Activated T-helper 1 cell treated with anti-CD3 and anti-CD28 coated beads, Interleukin-12 subunit alpha, Interleukin-12 subunit beta, Interleukin-2, Interleukin-4 antibody, amounts not matched to agents 30 ng/mL and 10 ng/mL and 1 ng/mL, durations not matched to agents 14 hours and 24 hours and 36 hours (primary cell): ENCODE measurements at places on chromosomes 6 and 20. TPM values are rescaled to one million over a fixed set of nuclear protein-coding genes. Genes with fewer than 3 reads are reported as not detected.

Gene SLCO4A1
- total RNA-seq, result 47.6 and 49.8 TPM in 2 replicates

DNA sequence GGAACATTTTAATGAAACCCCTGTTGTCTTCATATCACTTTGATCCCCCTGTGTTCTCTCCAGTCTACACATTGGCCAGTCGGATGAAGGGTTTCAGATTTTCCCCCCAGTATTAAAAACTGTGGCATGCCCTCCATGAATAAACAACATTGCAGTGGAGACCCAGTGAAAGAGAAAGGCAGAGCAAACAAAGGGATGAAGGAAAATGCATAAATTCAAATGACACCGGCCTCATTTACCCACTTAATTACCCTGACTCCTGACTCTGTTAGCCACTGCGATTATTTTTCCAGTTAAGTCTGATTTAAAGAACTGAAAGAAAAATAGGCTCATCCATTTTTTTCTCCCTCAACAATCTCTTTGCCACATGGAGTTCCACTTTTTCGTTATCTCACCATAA, 569.2 kb downstream of the TFAP2B start:
- no peak for DNase-seq
- H3K4me1 ChIP-seq, result no peaks in the 10 kb centered on the region
- H3K27me3 ChIP-seq, result no peaks in the 10 kb centered on the region

- peaks cover 59% of the 10 kb centered on the region for H3K4me1 ChIP-seq
- H3K27ac ChIP-seq, result no peak overlapping the region
- DNase-seq, result no peak
- H3K36me3 ChIP-seq, result peaks cover 4% of the 10 kb centered on the region
- H3K27me3 ChIP-seq, result peaks cover 2% of the 10 kb centered on the region
- H3K4me3 ChIP-seq, result peak overlapping the region; percentile 99
Measured at GRCh38 chr6:49464691-49465090, 1.5 kb downstream of the CENPQ start.

- peak; percentile 63 for DNase-seq
- peak overlapping the region; percentile 73 for H3K27ac ChIP-seq
- peak overlapping the region; percentile 37 for H3K4me3 ChIP-seq
Measured at GRCh38 chr20:32966881-32967781, 37.1 kb downstream of the SUN5 start.

Gene ARID1B
- total RNA-seq, result 73.6 and 79.1 TPM in 2 replicates

DNA sequence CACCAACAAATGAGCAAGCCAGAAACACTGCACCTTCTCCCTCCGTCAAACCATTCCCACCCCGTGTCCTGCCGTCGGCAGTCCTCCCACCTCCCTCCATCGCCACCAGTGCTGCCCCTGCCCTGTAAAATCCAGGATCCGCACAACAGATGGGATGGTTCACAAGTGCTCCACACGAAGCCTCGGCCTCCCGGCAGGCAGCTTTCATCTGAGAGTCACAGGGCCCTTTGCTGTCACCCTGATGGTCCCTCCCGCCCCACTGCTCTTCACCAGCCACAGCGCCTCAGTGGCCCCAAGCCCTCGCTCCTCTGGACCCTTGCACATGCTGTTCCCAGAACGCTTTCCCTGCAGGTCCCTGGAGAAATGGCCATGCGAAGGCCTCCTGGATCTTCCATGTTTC, 12.1 kb downstream of the SLC4A11 start:
- DNase-seq, result no peak
- peaks cover 9% of the 10 kb centered on the region for H3K4me1 ChIP-seq
- no peak overlapping the region for H3K4me3 ChIP-seq
- H3K36me3 ChIP-seq, result peaks cover under 1% of the 10 kb centered on the region
- H3K27me3 ChIP-seq, result no peaks in the 10 kb centered on the region
- no peak overlapping the region for H3K27ac ChIP-seq

GRCh38 chr6:149846321-149846720, 17.8 kb downstream of the LRP11 start:
- DNase-seq, result no peak
- peaks cover 31% of the 10 kb centered on the region for H3K27me3 ChIP-seq
- H3K4me3 ChIP-seq, result no peak overlapping the region
- H3K36me3 ChIP-seq, result peaks cover 2% of the 10 kb centered on the region
- H3K27ac ChIP-seq, result no peak overlapping the region
- H3K4me1 ChIP-seq, result peaks cover 9% of the 10 kb centered on the region

DNA sequence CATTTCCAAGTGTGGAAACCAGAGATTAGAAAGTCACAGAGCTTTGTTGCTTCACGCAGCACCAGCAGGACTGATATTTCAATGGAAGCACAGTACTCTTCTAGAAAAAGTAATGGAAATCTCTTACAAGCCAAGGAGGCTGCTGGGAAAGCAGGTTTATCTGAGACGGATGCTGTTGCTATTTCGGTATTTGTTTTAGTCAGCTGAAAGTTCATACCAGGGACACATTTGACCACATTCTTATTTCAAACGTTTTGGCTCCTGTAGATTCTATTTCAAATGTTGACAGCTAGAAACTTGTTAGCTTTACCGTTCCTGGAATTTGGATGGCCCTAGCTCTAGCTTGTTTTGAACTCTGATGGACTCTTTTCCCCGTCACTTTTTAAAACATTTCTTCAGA, 3.7 kb upstream of the TMEM242 start:
- no peak overlapping the region for H3K4me3 ChIP-seq
- no peak overlapping the region for H3K27ac ChIP-seq
- H3K36me3 ChIP-seq, result no peaks in the 10 kb centered on the region
- peaks cover 42% of the 10 kb centered on the region for H3K4me1 ChIP-seq
- H3K27me3 ChIP-seq, result peaks cover 39% of the 10 kb centered on the region

- no peak overlapping the region for H3K27ac ChIP-seq
Measured at GRCh38 chr6:143699430-143699825, 21.7 kb downstream of the PHACTR2 start.

Gene BCAS1
- total RNA-seq, result not detected in 2 replicates

Gene SIGLEC1
- not detected in 2 replicates for total RNA-seq

DNA sequence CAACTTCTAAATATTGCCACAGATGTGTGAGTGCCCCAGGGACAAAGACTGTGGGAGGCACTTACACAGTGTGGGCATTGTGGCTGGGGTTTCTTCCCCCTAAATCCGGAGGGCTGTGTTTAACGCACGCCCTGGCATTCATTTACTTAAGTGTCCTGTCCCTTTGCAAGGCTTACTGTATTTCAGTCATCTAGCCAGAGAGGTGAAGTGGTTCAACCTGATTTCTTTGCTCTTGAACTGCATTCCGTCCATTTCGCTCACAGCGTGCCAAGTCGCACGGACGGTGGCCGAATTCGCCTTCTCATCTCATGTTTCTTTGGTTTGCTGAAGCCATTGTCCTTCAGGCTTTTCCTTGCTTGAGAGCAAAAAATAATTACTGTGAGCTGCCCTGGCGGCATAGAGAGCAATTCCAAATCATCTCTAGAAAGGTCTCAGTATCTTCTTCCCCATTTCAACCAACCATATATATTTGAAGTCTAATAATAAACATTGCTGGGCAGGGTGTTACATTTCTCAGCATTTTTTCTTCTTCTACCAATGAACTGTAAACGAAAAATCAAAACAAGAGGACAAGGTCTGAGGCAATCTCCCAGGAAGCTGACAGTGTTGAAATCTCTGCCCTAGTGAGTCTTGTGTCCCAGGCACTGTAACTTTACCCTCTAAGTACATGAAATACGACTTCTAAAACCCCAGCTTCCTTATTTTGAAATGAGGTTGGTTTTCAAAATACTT, 16.9 kb downstream of the SYTL3 start:
- H3K36me3 ChIP-seq, result peaks cover 56% of the 10 kb centered on the region
- DNase-seq, result no peak
- H3K27ac ChIP-seq, result no peak overlapping the region
- peaks cover 12% of the 10 kb centered on the region for H3K4me1 ChIP-seq
- no peaks in the 10 kb centered on the region for H3K27me3 ChIP-seq
- H3K4me3 ChIP-seq, result no peak overlapping the region

GRCh38 chr6:42443312-42444060, 8.2 kb downstream of the TRERF1 start:
- no peak overlapping the region for H3K27ac ChIP-seq
- peaks cover 44% of the 10 kb centered on the region for H3K36me3 ChIP-seq
- no peaks in the 10 kb centered on the region for H3K27me3 ChIP-seq

- peaks cover 21% of the 10 kb centered on the region for H3K4me1 ChIP-seq
- peaks cover 2% of the 10 kb centered on the region for H3K36me3 ChIP-seq
- no peak overlapping the region for H3K4me3 ChIP-seq
- H3K27me3 ChIP-seq, result peaks cover 2% of the 10 kb centered on the region
Measured at GRCh38 chr6:104682722-104683643, 176.7 kb downstream of the HACE1 start.

DNA sequence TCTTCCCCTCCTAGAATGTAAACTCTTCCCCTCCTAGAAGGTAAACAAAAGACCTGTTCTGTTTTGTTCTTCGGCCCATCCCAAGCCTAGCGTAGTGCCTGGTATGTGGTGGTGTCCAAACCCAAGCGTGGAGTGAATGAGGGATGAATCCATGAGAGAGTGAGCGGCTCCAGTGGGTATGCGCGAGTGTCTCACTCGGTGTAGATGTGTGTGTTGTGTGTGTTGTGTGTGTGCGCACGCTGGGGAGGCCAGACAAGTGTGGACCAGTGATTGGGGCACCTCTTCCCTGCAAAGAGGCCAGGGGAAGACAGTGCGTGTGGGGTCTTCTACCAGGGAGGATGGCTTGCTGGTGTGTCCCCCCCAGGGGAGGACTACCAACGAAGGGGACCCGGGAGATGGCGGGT, 392 bp upstream of the SLC2A10 start:
- DNase-seq, result no peak
- H3K27ac ChIP-seq, result no peak overlapping the region
- H3K36me3 ChIP-seq, result peaks cover 3% of the 10 kb centered on the region
- peaks cover 4% of the 10 kb centered on the region for H3K4me1 ChIP-seq
- peak overlapping the region; percentile 37 for H3K4me3 ChIP-seq
- H3K27me3 ChIP-seq, result peaks cover 45% of the 10 kb centered on the region

- no peak overlapping the region for H3K4me3 ChIP-seq
- no peaks in the 10 kb centered on the region for H3K4me1 ChIP-seq
- no peaks in the 10 kb centered on the region for H3K27me3 ChIP-seq
- no peak for DNase-seq
- no peak overlapping the region for H3K27ac ChIP-seq
- no peaks in the 10 kb centered on the region for H3K36me3 ChIP-seq
Measured at GRCh38 chr6:113570641-113571040, 286.5 kb upstream of the MARCKS start.

GRCh38 chr6:169277619-169278018, 24.0 kb upstream of the THBS2 start:
- H3K4me3 ChIP-seq, result no peak overlapping the region
- H3K4me1 ChIP-seq, result no peaks in the 10 kb centered on the region
- H3K27me3 ChIP-seq, result no peaks in the 10 kb centered on the region
- no peak overlapping the region for H3K27ac ChIP-seq
- no peak for DNase-seq
- no peaks in the 10 kb centered on the region for H3K36me3 ChIP-seq

Gene TGM2
- not detected in 2 replicates for total RNA-seq

GRCh38 chr6:25371037-25371347, 91.8 kb downstream of the CARMIL1 start:
- peak overlapping the region; percentile 21 for H3K4me3 ChIP-seq
- H3K36me3 ChIP-seq, result peaks cover 10% of the 10 kb centered on the region
- no peak for DNase-seq
- H3K27me3 ChIP-seq, result no peaks in the 10 kb centered on the region
- peaks cover 73% of the 10 kb centered on the region for H3K4me1 ChIP-seq

Gene LY6G6C
- total RNA-seq, result not detected in 2 replicates

DNA sequence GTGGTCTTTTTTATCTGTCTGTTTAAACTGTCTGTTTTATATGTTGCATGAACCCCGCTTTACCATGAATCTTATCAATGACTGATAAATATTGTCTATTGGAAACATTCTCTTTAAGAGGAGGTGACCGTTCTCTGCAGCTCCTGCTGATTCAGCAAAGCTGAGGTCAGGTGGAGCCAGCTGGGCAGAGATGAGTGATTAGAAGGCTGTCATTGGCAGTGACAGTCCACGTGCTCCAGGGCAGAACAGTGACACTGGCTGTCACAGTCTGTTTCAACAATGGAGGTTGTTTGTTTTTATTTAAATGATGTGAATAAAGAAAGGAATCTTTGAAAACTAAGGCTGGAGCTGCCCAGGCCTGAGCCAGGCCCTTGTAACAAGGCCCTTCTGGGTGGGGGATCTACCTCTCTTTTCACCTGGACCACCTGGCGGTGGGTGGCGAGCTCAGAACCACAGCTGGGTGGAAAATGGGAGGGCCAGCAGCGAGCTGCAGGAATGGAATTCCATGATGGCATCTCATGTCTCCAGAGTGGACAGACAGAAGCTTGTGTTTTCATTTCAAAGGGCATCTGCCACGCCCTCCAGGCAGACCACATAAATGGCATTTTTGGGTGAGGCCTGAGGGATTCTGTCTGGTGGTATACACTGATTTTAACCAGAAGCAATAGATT, 12.6 kb downstream of the SYNJ2 start:
- H3K4me1 ChIP-seq, result peaks cover 57% of the 10 kb centered on the region
- H3K27me3 ChIP-seq, result no peaks in the 10 kb centered on the region
- no peak for DNase-seq
- H3K27ac ChIP-seq, result no peak overlapping the region
- H3K4me3 ChIP-seq, result no peak overlapping the region

Gene AGER
- total RNA-seq, result 19.6 and 20.2 TPM in 2 replicates

Gene SLC35D3
- not detected in 2 replicates for total RNA-seq

Gene TMC2
- total RNA-seq, result not detected in 2 replicates

- H3K4me1 ChIP-seq, result no peaks in the 10 kb centered on the region
- no peak overlapping the region for H3K27ac ChIP-seq
- no peak for DNase-seq
Measured at GRCh38 chr6:53154794-53155193, 6.2 kb upstream of the GCM1 start.

Gene CCDC170
- 0.15 TPM in 1 of 2 replicates, not detected in the other for total RNA-seq

DNA sequence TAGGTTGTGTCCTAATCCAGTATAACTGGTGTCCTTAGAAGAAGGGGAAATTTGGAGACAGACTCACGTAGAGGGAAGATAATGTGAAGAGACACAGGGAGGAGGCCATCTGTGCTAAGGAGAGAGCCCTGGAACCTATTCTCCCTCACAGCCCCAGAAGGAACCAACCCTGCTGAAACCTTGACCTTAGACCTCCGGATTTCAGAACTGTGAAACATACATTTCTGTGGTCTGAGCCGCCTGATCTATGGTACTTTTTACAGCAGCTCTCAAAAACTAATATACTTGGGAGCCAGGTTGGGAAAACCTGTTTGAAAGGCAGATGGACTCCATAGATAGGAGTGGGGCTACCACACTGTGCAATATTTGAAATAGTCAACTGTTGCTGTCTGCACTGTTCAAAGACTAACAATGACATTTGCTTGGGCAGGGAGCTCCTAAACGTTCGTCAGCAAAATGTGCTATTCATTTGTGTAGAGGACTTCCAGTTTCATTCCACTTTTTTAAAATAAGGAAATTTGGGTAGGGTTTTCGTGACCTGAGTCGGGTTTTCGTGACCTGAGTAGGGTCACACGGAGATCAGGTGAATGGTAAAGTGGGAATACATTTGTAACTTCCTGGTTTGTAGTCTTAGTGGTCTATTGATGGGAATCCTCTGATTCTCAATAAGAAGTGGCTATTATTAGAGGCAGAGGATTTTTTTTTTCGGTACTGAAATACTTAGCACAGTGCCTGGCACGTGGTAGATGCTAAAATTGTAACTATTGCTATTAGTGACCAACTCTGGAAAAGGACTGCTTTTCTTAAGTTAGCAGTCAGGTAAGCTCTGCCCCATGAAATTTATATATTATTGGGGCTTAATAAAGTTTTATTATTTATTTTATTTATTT, 11.4 kb downstream of the TAGAP start:
- no peaks in the 10 kb centered on the region for H3K27me3 ChIP-seq
- H3K4me1 ChIP-seq, result peaks cover 8% of the 10 kb centered on the region
- peak overlapping the region; percentile 65 for H3K27ac ChIP-seq
- H3K36me3 ChIP-seq, result peaks cover 30% of the 10 kb centered on the region
